ENCODE measurements at places on chromosomes 7 and 10. TPM values are rescaled to one million over a fixed set of nuclear protein-coding genes. Genes with fewer than 3 reads are reported as not detected.

Gene CCL24
- 34.9 TPM for polyA plus RNA-seq

Gene SYNPO2L
- polyA plus RNA-seq: 0.59 TPM

Gene PLPP4
- polyA plus RNA-seq: not detected

Gene GNG11
- 16.8 TPM for polyA plus RNA-seq

GRCh38 chr7:149292462-149292823, 30.4 kb downstream of the ZNF783 start:
- no peaks in the 10 kb centered on the region for H3K36me3 ChIP-seq
- H3K4me1 ChIP-seq: no peaks in the 10 kb centered on the region
- no peak overlapping the region for H3K27ac ChIP-seq
- no peaks in the 10 kb centered on the region for H3K27me3 ChIP-seq

- H3K4me1 ChIP-seq: no peaks in the 10 kb centered on the region
- no peak for DNase-seq
- H3K36me3 ChIP-seq: no peaks in the 10 kb centered on the region
- H3K27ac ChIP-seq: no peak overlapping the region
- no peaks in the 10 kb centered on the region for H3K27me3 ChIP-seq
- no peak overlapping the region for H3K4me3 ChIP-seq
These were observed 315.5 kb downstream of the MAGI2 start for GRCh38 chr7:79137942-79138341.

DNA sequence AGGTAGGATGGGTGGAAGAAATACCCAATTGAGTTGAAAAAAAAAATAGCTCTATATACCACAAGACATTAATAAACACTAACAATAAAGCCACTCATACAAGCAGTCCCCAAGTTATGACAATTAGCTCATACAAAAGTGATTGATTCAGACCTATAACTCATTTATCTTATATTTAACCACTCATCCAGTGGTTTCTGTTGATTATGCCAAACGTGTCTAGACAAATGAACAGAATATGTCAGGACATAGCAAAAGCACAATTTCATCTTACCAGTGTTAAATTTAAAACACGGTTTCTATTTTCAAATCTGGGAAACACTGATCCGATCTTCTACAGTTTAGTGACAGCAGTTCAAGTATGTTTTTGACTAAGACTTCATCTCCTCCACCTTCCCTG, 17.0 kb downstream of the ABI1 start:
- DNase-seq: no peak
- H3K27ac ChIP-seq: no peak overlapping the region
- H3K36me3 ChIP-seq: peaks cover 3% of the 10 kb centered on the region
- H3K4me3 ChIP-seq: no peak overlapping the region
- H3K27me3 ChIP-seq: no peaks in the 10 kb centered on the region
- H3K4me1 ChIP-seq: peaks cover 9% of the 10 kb centered on the region

- no peaks in the 10 kb centered on the region for H3K4me1 ChIP-seq
- no peaks in the 10 kb centered on the region for H3K27me3 ChIP-seq
- no peaks in the 10 kb centered on the region for H3K36me3 ChIP-seq
- DNase-seq: no peak
- no peak overlapping the region for H3K4me3 ChIP-seq
- H3K27ac ChIP-seq: no peak overlapping the region
These were observed 13.1 kb downstream of the PODXL start for GRCh38 chr7:131543298-131543697.

- H3K4me1 ChIP-seq: no peaks in the 10 kb centered on the region
- peaks cover 2% of the 10 kb centered on the region for H3K27me3 ChIP-seq
- H3K27ac ChIP-seq: no peak overlapping the region
These were observed 139.8 kb upstream of the CDK13 start for GRCh38 chr7:39810204-39810642.

DNA sequence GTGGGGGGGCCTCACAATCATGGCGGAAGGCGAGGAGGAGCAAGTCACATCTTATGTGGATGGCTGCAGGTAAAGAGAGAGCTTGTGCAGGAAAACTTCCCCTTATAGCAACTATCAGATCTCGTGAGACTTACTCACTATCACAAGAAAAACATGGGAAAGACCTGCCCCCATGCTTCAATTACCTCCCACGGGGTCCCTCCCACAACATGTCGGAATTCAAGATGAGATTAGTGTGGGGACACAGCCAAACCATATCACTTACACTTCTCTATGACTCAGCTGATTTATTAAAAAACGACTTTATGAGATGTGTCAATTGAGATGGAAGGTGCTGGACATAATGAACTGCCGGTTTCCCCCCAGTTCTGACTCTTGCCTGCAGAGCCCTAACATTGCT, 23.8 kb upstream of the CHN2 start:
- no peak overlapping the region for H3K4me3 ChIP-seq
- no peaks in the 10 kb centered on the region for H3K4me1 ChIP-seq
- H3K27ac ChIP-seq: no peak overlapping the region
- H3K36me3 ChIP-seq: no peaks in the 10 kb centered on the region
- DNase-seq: no peak

Measured in small intestine (tissue), 16 donors.